NCI-H1092 (cell line): ENCODE measurements at places on chromosomes 2 and 18.

DNA sequence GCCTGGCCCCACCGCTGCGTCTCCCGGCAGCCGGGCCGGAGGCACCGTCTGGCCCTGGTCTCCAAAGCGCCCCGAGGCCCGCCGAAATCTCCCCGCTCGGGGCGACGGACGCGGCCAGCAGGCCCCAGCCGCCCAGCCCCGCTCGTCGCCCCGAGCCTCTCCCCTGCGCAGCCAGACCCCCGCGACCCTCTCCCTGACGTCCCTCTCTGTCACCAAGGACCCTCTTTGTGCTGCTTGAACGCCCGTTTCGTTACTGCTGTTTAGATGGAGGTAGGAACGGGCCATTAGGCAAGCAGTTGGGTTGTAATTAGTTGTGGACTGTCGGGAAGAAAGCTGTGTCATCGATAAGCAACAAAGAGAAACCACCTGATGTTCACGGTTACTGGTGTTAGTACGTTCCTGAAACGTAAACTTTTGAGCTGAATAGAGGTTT is 686 bp downstream of the UBXN4 start:
- DNase-seq = peak; percentile 11

DNA sequence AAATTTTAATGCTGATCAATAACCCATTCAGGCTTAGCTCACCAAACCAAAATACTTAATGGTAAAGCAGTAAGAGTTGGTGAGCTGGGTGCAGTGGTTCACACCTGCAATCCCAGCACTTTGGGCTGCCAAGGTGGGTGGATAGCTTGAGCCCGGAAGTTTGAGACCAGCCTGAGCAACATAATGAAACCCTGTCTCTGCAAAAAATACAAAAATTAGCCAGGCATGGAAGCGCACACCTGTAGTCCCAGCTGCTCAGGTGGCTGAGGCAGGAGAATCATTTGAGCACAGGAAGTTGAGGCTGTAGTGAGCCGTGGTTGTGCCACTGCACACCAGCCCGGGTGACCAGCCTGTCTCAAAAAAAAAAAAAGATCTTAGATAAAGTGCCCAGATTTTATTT is 35.7 kb upstream of the MPP4 start:
- no peak for DNase-seq

- DNase-seq = no peak
Observed at GRCh38 chr2:150144546-150145298, 342.7 kb downstream of the RND3 start.

DNA sequence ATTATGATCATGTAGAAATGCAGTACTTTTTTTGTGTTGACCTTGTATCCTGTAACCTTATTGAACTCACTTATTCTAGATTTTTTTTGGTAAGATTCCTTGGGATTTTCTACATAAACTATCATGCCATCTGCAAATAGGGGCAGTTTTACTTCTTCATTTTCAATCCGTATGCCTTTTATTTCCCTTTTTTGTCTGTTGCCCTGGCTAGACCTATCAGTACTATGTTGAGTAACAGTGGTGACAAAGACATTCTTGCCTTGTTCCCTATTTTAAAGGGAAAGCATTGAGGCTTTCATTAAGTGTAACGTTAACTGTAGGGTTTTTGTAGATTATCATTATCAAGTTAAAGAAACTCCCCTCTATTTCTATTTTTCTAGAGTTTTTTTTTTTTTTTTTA is 92.3 kb downstream of the LYPD1 start:
- no peak for DNase-seq

GRCh38 chr2:170530284-170530745 is 184.8 kb upstream of the SP5 start:
- peak; percentile 97 for DNase-seq

DNA sequence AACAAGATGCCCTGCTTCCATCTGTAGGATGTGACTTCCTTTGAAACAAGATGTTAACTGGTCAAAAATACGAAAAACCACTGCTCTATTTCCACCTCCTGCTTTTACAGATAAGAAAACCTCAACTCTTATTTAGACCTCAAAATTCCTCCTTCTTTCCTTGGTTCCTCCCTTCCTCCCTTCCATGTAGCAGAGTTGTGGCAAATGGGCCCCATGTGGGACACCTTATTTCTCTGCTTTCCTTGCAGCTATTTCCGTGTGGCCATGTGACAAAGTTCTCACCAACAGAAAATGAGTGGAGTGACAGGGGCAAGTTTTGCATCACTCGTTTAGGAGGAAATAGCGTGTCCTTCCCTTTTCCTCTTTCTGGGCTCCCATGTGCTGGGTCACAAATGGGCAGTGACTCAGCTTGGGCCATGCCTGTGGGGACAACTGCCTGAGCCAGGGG is 69.4 kb upstream of the SMAD2 start:
- no peak for DNase-seq

- no peak for DNase-seq
Observed at GRCh38 chr2:233280114-233280693, 27.4 kb upstream of the SAG start.

DNA sequence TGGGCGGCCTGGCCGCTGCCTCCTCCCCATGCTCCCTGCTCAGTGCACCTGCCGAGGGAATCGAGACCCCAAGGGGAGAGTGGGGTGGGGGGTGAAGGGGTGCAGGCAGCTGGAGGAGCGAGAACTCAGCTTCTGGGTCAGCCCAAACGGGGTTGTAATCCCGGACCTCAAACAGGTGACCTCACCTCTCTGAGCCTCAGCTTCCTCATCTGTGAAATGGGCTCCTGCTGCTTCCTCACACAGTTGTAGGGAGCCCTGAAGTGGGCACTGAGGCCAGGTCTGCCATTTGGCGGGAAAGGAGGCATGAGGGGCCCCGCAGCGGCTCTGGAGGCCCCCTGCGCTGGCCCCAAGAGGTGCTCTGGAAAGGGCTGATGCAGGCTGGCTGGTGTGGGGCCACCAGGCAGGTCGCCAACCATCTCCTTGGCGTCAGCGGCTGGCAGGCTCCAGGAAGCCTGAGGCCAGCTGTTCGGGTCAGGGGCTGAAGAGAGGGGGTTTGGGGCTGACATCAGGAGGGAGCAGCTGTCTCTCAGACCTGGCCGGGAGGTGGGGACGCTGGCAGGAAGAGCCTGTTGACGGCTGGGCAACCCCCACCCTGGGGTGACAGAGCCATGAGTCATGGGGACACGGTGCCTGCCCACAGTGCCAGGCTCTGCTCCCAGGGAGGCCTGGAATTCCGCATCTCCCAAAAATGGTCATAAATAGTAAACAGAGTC is 4.9 kb downstream of the KLHL30 start:
- DNase-seq = no peak

- peak; percentile 53 for DNase-seq
Observed at GRCh38 chr18:74796841-74797576, 199.3 kb downstream of the ZNF407 start.

DNA sequence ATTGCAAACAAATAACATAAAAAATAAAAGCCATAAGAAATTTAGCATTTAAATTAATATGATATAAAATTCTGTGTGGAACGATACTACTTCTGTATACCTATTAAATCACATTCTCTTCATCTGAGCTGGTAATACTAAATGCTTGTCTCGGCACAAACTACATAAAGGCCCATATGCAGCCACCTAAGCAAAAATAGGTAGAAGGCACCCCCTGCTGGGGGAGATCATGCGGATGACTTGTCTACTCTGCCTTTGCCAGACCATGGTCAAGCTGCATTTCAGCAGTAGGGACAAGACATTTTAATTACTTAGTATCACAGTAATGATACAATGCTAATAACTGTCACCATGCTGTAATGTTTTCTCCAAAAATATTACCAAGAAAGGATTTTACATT is 108.0 kb downstream of the CDH19 start:
- peak; percentile 66 for DNase-seq

- DNase-seq = no peak
Observed at GRCh38 chr2:127087791-127088495, 19.0 kb downstream of the BIN1 start.

GRCh38 chr2:237966250-237966564 is 607 bp upstream of the UBE2F start:
- DNase-seq = no peak

DNA sequence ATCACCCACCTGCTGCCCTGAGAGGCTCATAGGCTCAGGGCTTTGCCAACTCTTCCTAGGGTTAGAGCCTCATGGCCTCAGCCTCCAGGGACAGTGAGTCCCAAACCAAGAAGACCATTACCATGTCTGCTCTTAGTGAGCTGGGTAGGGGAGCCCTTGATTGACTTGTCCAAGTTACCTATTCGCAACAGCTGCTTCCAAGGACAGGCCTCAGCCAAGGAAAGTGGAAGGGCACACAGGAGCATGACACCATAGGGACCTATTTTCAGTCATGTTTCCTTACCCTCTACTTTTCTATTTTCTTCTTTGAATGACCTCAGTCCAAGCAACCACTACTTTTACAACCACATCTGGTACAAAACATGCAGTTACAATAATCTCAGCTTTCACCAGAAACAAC is 81.6 kb downstream of the LBH start:
- DNase-seq = no peak

GRCh38 chr2:26035090-26035743 is 1.3 kb downstream of the RAB10 start:
- DNase-seq = no peak

- no peak for DNase-seq
Observed at GRCh38 chr2:180776921-180777320, 203.5 kb upstream of the UBE2E3 start.

DNA sequence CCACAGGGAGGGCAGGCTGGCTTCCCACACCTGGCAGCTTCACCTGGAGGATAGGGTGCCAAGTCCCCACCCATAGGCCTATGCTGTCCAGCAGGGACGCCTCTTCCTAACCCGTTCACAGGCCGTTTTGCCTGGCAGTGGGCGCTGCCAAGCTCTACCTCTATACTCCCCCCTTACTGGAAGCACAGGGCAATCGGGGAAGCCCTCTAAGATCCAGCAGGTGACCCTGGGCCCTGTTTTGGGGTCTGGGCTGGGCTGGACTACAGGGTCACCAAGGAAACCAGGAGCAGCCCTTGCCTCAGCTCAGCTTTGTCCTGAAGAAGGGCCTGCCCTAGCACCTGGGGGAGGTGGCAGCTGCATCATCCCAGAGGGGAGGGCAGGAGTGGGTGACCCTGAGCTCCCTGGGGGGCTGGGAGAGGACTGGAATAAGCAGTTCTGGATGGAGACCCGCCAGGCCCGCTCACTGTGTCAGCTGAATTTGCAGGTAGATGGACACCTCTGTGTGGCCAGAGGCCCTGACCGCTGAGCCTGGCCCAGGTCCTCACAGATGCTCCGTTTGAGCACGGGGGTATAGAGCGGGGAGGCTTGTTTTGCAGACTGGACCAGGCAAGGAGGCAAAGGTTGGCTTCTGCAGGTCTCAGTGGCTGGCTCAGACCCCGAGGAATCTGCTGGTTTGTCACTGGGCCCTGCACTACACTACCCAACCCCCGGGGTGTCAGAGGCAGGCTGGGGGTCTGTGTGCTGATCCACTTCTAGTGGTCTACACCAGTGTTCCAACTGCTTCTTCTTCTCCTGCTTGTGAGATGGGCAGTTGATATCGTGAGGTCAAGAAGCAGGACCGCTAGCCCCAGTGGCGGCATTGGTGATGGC is 163.1 kb downstream of the ASB1 start:
- no peak for DNase-seq

DNA sequence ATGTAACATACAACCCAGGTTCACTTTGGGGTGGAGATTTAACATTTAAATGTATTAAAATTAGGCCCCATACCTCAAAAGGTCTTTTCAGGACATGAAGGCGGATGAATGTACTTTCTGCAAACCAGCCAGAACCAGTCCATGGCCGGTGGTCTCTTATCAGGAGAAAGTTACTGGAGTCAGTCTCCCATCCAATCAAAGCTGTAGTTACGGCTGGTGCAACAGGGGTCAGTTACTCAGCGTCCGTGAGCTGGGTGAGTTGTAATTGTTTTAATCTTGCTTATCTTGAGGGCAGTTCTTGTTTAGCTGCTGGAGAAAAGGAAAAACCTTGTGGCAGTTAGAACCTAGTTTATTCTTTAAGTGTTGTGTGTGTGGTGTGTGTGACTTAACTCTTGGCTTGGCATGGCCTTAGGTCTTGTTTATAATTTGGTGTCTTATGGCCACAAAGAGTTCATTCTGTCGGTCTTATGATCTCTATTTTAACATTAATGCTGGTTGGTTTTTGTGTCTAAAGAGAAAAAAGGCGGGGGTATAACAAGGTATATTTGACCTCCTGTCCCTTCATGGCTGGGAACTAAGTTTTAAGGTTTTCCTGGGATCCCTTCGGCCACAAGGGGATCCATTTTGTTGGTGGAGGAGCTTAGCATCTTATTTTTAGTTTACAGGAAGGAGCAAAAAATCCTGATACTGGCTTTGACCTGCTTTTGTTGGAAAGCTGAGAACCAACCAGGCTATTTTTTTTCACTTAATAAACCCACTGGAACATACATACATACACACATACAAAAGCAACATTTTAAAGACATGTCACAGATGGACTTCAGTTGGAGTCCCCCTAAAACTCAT is 143.5 kb upstream of the NCK2 start:
- DNase-seq = no peak

DNA sequence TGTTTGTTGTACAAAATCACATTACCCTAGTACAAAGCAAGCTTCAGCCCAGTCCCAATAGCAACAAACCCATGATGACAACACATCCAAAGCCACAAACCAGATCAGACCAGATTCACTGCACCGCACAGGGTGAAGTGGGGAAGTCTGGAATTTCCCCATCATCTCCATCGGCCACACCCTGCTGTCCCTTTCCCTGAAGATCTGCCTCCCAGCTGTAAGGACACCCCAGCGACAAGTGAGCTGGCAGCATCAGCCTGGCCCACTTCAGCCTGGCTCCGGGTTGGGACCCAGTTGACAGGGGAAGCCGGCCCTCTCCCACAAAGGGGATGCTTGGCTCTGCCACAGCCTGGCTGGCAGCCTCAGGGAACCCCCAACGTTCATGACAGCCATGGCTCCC is 207.6 kb downstream of the MGAT5 start:
- DNase-seq = no peak

GRCh38 chr18:58416014-58416703 is 212.7 kb downstream of the ALPK2 start:
- no peak for DNase-seq

DNA sequence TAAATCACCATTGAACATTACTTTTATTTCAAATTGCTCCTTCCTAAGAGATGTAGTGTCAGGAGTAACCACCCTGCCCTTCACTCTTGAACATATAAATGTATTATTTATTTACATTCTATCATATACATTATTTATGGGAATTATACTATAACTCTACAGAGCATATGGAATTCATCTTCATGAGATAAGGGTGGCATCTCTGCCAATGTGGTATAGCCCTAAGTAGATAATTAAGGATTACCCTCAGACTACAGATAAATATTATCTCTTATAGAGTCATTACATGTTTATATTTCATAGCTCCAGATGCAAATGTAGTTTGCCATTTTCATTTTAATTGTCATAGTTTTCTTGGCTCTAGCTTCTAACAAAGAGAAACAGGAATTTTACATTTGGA is 17.3 kb downstream of the MEIS1 start:
- no peak for DNase-seq

GRCh38 chr2:37171624-37171950 is 14.8 kb upstream of the EIF2AK2 start:
- DNase-seq = no peak
